Activated CD4-positive, CD25-positive, alpha-beta regulatory T cell (primary cell): ENCODE measurements at places on chromosomes 5 and 9.
A peak's percentile ranks its signal among the peaks of the same experiment; 100 is the strongest.

GRCh38 chr5:67897431-67897830 lies 318.1 kb upstream of the PIK3R1 start:
- DNase-seq, result no peak

GRCh38 chr9:27569406-27569805 lies 3.9 kb downstream of the C9orf72 start:
- DNase-seq, result no peak

DNA sequence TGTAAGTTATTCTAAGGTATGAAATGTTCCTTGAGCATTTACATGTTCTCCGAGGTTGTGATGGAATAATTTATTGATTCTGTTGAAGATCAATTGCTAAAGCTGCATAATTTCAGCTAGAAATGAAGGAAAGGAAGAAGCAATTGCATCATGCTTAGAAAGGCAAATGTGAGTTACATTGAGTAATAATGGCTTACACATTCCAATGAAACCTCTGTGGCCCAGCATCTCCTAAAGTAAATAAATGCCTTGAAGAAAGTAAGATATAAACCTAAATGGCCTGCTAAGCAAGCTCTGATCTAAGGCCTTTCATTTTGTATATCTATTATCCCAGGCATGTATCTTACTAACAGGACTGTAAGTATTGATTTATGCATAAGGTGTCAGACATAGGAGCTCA lies 677.3 kb upstream of the RGMB start:
- no peak for DNase-seq

DNA sequence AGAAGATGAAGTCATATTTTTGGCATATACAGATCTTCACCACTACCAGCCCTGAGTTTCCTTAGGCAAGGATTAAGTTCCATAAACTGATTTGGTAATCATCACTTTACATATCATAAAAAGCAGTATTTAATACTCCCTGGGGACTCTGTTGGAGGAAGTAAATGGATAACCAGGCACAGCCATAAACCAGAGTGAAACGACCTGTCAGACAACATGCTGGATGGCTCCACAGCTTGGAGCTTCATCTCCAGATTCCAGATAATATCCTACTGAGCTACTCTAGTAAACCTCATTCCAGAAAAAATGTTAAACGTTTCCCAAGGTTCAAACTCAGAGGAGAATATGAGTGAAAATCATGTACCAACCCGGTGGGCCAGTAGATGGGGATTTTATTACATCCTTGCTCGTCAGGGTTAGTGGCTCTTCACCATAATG lies 109.2 kb downstream of the BASP1 start:
- DNase-seq, result no peak

GRCh38 chr9:20361656-20362570 lies 260.4 kb downstream of the MLLT3 start:
- no peak for DNase-seq

GRCh38 chr5:137497396-137498290 lies 1.5 kb downstream of the SPOCK1 start:
- no peak for DNase-seq

DNA sequence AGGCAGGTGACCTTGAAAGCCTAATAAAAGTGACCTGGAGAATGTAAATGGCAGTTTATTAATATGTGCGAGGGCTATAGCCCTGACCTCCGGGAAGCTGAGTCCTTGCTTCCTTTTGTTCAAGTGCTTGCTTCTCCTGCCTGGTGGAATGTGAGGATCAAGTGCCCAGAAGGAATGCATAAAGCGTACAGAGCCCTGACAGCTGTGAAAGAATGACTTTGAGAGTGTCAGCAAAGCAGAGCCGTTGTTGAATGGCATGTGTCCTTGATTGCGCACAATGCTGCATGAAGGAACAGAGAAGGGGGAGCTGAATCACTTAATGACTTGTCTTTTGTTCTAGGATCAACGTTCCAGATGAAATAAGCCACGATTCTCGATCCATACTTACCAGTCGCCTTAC lies 133.0 kb downstream of the SLF1 start:
- no peak for DNase-seq

GRCh38 chr5:56200971-56201666 lies 32.0 kb downstream of the ANKRD55 start:
- DNase-seq, result peak; percentile 10

DNA sequence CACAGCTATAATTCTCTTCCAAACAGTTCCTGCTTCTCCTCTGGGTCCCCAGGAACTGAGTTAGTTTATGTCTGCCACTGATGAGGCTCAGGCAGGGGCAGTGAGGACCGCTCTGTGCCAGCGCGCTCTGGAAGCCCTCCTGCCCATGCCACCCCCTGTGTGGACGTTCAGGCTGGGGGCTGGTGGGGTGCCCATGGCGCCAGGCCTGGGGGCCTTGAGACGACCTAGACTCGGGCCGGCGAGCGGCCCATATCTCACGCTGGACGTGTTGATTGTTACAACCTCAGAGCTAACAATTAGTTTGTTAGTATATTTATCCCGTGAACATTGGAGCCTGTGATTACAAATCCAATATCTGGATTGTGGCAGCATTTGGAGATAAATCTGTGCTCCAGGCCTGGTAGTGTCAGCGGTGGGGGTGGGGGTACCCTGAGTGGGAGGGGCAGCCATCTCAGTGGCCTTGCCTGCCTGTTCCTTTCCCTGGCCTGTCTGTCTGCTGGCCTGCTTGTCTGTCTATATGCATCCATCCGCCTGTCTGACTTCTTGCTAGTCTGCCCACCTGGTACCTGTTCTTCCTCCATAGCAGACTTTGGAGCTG lies 256.5 kb upstream of the MVB12B start:
- DNase-seq, result no peak

DNA sequence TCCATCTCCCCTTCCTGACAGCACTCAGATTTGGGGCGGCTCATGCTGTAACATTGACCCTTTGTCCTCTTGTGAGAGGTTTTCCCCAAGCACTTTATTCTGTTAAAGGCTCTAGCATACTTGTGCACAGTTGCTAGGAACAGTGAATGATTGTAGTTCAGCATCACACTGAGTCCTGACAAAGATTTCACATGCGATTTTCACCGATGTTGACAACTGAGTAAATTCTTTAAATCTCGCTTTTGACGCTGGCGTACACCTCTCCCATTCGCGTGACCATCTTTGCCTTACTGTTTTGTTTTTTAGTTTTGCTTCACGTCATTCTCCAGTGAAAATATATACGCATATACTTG lies 780 bp downstream of the CDC37L1 start:
- no peak for DNase-seq
